ENCODE measurements at places on chromosomes 6 and 20.

- DNase-seq, result no peak
Measured at GRCh38 chr20:62618611-62619529, 23.4 kb upstream of the SLCO4A1 start.

DNA sequence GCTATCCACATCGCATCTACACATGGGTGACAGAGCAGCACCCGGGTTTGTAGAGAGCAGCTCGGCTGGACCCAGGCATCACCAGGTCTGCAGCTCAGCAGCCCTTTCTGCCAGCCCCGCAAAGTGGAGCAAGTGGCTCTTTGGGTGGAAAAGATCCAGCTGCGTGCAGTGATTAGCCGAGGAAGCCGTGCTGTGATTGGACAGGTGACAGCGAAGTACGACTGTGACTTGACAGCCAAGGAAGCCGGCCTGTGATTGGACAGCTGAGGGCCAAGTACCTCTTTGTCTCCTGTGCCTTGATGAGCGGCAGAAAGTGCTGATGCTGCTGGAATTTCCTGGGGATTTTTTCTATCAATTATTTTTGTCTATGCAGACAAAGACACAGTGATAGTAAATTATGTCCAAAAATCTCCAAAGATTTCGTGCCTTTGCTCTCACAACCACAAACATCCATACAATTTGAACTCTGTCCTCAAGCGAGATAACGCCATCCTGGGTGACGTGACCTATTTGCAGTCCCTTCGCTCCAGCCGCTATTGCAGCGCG lies 62.3 kb upstream of the GPR31 start:
- no peak for DNase-seq

GRCh38 chr6:154277629-154278017 lies 79.0 kb downstream of the IPCEF1 start:
- no peak for DNase-seq

DNA sequence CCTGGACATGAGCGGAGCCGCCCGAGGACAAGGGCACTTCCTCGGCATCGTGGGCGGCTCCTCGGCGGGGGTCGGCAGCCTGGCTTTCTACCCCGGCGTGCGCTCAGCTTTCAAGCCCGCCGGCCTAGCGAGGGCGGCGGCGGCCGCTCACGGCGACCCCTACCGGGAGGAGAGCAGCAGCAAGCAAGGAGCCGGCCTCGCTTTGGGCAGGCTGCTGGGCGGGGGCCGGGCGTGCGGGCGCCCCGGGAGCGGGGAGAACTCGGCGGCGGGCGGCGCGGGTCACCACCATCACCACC lies 6.7 kb downstream of the PRDM13 start:
- DNase-seq, result peak; percentile 20

DNA sequence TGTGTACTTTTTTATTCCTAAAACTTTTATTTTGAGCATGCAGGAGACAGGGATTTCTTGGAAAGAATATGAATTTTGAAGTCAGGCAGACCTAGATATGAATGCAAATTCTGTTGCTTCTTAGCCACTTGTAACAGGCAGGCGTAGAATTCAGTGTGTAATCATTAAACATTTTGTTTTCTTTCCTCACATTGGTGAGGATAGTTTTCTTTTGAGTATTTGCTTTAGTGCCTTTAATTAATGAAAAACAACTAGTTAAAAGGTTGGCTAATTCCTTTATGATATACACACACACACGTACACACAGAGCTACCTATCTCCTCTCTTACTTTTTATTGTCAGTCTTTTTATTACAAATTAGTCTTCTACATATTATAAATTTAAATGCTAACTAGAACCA lies 342.3 kb downstream of the CDKAL1 start:
- no peak for DNase-seq

GRCh38 chr20:11274141-11274594 lies 600.4 kb upstream of the JAG1 start:
- peak; percentile 72 for DNase-seq

- DNase-seq, result no peak
Measured at GRCh38 chr6:170005665-170006064, 254.2 kb downstream of the ERMARD start.

- no peak for DNase-seq
Measured at GRCh38 chr6:56168596-56168995, 78.8 kb downstream of the COL21A1 start.

- no peak for DNase-seq
Measured at GRCh38 chr6:152993431-152993830, 9.1 kb downstream of the MTRF1L start.

DNA sequence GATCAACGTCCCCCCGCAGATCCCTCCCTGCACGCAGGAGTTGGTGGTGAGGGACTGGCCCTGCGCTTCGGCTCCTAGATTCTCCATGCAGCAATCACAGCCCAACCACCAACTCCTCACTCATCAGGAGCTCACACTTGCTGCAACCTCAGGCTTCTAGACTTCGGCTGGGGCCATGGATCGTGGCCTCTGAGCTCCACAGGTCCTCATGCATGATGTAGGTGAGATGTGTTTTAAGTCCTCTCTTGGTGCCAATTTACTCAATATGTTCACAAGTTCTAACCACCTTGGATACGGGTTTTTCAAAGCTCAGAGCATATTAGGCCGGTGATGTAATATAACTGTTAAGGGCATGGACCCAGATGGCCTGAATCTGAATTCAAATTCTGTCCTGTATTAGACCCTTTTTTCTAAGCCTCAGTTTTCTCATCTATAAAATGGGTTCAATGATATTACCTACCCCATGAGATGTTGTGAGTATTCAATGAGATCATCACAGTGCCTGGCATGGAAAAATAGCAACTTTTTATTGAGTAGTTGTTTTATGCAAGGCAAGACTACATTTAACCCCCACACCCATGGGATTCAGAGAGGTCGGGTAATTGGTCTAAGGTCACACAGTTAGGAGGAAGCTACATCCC lies 31.0 kb downstream of the SUN5 start:
- no peak for DNase-seq

- no peak for DNase-seq
Measured at GRCh38 chr6:41640426-41640825, 2.2 kb downstream of the MDFI start.

DNA sequence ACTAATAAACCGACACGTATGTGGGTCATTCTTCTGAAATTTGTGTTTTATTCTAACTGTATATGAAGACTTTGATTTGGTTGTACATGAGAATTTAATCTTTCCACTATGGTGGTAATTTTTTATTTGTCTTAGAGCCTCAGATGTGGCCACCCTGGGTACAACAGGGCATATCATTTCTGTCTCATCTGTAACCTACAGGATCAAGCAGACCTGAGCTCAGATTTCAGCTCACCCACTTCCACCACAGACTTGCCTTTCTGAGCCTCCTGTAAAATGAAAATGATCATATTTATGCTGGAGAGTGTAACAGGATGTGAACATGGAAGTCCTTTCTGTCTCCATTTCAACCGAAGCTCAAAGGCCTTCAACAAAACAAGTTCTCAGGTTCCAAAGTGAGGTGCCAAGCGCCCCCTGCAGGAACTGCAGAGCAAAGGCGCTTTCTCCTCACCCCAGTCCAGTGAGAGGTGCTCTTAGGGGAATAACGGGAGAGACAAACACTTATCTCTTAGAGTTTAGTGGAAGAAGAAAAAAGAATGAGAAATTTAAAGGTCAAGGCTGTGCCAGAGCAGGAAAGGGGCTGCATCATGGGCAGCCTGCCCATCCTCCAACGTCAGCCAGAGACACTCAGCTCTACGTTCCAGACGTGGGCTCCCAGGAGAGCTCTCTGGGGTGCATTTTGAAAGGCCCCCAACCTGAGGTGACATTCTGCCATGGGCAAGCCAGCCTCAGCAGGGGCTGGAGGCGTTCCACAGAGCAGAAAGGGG lies 23.0 kb upstream of the CD24 start:
- DNase-seq, result peak; percentile 64

DNA sequence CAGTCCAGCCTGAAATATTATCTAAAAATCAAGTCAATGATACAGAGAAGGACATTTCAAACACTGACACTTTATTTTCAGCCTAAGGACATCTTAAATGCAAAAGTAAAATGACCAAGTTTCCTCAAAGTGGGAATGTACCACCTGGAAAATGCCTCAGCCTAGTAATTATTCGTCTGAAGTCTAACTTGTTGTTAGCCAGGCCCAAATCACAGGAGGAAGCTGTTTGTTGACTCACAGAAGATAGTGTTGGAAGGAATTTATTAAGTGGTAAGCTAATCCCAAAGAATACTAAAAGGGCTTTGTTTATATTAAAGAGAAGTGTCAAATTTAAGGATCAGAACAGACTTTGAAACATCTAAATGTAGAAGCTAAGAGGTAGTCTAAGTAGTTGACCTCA lies 2.5 kb downstream of the PDE7B start:
- peak; percentile 8 for DNase-seq

- peak; percentile 91 for DNase-seq
Measured at GRCh38 chr6:19697744-19698290, 139.4 kb upstream of the ID4 start.

DNA sequence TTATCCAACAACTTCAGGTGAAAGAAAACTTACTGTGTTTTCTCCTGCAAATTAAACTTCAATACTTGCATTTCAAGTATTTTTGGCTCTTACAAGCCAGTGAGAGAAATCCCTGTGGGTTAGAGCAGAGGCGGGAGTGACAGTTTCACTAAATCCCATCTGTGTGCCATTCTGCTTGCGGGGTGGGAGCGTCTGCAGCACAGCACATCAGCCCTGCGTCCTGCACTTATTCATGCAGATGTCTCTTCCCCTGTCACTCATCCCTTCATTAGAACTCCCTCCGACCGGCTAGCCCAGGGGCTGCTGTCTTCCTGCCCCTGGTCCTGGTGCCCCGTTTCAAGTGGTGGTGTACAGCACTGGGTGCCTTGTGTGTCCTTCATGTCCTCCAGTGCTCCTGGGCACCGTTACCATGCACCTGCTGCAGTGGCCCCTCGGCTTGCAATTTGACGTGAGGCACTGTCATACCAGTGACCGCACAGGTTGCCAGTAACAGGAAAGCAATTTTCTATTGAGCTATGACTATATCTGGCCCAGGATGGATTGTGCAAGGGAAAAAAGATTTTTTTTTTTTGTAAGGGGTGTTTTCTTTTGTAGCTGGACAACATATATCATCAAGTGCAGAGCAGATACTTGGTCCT lies 59.4 kb downstream of the INSM1 start:
- no peak for DNase-seq

GRCh38 chr6:128914051-128914450 lies 31.1 kb downstream of the LAMA2 start:
- DNase-seq, result no peak

DNA sequence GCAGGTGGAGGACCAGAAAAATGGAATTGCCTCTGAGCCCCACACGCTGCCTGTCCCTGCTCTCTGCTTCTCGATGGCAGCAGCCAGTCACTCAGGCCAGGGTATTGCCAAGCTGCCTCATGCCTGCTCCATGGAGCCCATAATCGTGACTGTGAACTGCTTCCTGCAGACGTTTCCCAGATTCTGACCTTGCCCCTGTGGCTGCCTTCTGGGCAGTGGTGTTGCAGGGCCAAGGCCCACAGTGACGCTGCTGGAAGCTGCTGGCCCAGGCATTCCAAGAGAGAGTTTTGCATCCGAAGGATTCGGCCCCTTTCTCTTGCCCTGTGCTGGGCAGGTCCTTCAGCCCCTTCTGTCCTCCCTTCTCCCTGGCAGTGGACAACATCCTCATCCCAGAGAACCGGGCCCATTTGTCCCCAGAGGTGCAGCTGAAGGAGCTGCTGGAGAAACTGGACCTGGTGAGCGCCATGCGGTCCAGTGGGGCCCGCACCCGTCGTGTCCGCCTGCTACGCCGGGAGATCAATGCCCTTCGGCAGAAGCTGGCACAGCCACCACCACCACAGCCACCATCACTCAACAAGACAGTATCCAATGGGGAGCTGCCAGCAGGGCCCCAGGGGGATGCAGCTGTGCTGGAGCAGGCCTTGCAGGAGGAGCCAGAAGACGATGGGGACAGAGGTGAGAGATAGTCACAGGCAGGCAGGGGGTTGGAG lies 14.5 kb downstream of the BRPF3 start:
- DNase-seq, result no peak

DNA sequence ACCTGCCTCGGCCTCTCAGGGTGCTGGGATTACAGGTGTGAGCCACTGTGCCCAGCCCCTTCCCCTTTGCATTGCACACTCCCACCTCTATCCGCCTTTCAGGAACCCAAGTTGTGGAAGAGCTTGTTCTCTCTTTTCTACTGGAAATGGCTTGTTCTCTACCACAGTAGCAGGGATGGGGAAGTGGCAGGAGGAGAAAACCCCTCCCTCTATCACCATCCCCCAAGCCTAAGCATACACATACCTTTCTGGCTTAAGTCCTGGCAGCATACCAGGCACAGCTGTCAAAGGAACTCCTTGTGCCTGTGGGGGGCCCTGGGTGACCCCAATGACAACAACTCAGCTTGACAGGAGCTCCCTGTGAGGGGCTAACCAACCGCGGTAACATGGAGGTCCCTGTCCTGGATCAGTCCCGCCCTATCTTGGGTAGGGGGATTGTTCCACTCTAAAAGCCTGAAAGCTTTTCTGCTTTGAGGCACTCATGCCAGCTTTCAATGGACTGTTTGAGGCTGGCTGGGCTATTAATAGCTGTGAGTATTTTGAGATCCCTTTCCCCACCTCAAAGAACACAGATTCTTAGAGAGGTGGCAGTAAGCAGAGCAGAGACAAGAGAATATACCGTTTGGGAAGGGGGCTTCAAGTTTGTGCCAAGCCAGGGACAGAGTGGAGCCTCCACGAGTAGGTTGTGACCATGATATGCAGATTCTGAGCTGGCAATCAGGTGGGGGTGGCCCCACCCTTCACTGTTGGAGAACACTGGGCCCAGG lies 2.3 kb downstream of the KLHDC3 start:
- DNase-seq, result no peak

- peak; percentile 85 for DNase-seq
Measured at GRCh38 chr20:9306521-9306920, 207.9 kb upstream of the LAMP5 start.

DNA sequence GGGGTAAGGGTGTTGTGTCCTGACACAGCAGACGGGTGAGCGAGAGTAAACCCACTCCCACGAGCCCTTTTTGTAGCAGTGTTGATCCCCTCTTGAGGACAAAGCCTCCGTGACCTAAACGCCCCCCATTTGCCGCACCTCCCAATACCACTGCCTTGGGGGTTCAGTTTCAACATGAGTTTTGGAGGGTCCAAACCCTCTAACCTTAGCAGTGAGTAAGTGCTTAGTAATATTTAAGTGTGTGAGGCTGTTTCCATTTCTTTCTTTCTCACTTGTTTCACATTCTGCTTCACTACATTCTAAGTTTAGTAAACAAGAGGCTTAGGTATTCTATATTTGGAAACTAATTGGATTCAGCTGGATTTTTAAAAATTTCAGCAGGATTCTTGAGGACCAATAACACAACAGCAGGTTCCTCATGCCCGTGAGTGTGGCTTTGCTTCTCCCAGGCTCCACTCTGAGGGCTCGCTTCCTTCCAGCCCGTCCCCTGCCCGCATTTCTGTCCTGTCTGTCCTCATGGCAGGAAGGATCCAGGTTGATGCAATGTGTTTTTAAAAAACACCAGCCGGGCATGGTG lies 41.2 kb downstream of the SNX9 start:
- DNase-seq, result peak; percentile 38

GRCh38 chr6:63567966-63568365 lies 4.3 kb upstream of the LOC128125822 start:
- DNase-seq, result no peak

- peak; percentile 19 for DNase-seq
Measured at GRCh38 chr6:22413681-22414311, 117.0 kb upstream of the PRL start.

- no peak for DNase-seq
Measured at GRCh38 chr20:22531756-22532155, 52.6 kb downstream of the FOXA2 start.

GRCh38 chr6:15804164-15805154 lies 141.6 kb upstream of the DTNBP1 start:
- no peak for DNase-seq

GRCh38 chr6:9825526-9825925 lies 589.3 kb downstream of the TFAP2A start:
- DNase-seq, result no peak

GRCh38 chr6:138258991-138259390 lies 40.7 kb upstream of the PBOV1 start:
- no peak for DNase-seq
